ENCODE measurements at places on chromosomes 2 and 18. TPM values are rescaled to one million over a fixed set of nuclear protein-coding genes. Genes with fewer than 3 reads are reported as not detected.

- DNase-seq: no peak
These were observed 47.6 kb upstream of the FAM124B start for GRCh38 chr2:224449212-224450147.

GRCh38 chr2:89851583-89851905, 1160.1 kb downstream of the RPIA start:
- DNase-seq: no peak

GRCh38 chr2:29059624-29060023, 14.7 kb downstream of the PCARE start:
- DNase-seq: no peak

DNA sequence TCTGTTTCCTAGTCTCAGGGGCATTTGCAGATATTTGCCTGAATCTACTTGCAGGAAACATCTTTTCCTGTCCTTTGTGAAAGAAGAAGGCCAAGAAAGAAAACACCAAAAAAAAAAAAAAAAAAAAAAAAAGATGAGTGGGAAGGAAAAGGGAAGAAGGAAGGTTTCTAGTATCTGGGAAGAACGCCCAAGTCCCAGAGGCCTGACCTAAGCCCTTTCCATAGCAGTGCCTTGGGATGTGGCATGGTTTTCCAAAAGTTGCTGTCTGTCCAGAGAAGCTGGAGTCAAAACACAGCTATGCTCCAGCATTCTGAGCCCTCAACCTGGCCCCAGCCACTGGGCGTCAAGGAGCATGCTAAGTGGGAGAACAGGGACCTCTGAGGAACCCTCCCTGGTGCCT, 123.5 kb downstream of the INHBB start:
- DNase-seq: no peak

MYO7B gene
- total RNA-seq: 0.47 TPM

CYBRD1 gene
- total RNA-seq: 67.5 TPM

DSEL gene
- 2.1 TPM for total RNA-seq

Data from heart right ventricle (tissue), 16 donors.